ENCODE measurements at places on chromosomes 16 and 17.
A peak's percentile ranks its signal among the peaks of the same experiment; 100 is the strongest.

GRCh38 chr16:48318630-48319029 is 66.6 kb downstream of the SIAH1 start:
- DNase-seq, result no peak

DNA sequence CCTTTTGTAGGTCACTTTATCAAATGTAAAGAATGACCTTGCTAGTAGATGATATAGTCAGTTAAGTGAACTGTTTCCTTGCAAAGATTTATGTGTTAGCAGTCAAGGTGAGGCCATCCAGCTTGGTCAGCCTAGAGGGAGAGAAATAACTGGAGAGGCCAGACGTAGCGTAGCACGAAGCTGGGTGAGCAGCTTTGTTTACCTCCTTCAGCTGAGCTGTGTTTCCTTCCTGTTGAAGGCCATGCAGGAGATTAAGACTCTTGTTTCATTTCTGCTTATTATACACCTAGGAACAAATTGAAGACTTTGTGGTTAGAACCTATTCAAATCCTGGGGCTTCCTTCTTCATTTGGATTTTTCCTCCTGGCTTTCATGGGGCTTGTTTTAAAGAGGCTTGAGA is 267.1 kb downstream of the PHKB start:
- no peak for DNase-seq

DNA sequence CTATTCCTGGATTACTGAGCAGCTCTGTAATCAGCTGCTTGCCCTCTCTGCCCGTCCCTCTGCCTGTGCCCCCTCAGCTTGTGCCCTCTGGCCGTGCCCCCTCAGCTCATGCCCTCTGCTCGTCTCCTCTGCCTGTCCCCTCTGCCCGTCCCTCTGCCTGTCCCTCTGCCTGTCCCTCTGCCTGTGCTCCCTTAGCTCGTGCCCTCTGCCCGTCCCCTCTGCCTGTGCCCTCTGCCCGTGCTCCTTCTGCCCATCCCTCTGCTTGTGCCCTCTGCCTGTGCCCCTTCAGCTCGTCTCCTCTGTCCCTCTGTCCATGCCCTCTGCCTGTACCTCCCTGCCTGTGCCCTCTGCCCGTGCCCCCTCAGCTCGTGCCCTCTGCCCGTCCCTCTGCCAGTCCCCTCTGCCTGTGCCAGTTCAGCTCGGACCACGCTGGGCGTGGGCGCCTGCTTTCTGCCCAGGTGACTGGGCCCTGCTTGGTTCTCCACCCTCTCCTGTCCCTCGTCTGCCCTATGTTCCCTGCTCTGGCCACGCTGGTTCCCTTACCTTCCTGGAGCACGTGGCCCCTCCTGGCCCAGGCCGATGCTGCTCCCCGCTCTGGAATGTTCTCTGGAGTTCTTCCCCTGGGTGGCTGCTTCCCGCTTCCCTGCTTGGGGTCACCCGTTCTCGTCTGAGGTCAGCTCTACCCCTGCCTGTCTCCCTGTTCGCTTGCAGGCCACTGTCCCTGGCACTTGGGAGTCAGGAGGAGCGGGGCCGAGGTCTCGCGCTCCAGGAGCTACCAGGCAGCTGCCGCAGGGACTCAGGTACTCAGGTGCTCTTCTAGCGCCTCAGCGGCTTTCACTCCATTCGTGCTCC is 63.9 kb downstream of the BANP start:
- no peak for DNase-seq

- DNase-seq, result no peak
Measured at GRCh38 chr16:69071036-69071435, 34.4 kb upstream of the HAS3 start.

- DNase-seq, result no peak
Measured at GRCh38 chr17:77814091-77814772, 144.3 kb upstream of the TNRC6C start.

- DNase-seq, result peak; percentile 54
Measured at GRCh38 chr17:3965118-3965800, 1.0 kb upstream of the ATP2A3 start.

DNA sequence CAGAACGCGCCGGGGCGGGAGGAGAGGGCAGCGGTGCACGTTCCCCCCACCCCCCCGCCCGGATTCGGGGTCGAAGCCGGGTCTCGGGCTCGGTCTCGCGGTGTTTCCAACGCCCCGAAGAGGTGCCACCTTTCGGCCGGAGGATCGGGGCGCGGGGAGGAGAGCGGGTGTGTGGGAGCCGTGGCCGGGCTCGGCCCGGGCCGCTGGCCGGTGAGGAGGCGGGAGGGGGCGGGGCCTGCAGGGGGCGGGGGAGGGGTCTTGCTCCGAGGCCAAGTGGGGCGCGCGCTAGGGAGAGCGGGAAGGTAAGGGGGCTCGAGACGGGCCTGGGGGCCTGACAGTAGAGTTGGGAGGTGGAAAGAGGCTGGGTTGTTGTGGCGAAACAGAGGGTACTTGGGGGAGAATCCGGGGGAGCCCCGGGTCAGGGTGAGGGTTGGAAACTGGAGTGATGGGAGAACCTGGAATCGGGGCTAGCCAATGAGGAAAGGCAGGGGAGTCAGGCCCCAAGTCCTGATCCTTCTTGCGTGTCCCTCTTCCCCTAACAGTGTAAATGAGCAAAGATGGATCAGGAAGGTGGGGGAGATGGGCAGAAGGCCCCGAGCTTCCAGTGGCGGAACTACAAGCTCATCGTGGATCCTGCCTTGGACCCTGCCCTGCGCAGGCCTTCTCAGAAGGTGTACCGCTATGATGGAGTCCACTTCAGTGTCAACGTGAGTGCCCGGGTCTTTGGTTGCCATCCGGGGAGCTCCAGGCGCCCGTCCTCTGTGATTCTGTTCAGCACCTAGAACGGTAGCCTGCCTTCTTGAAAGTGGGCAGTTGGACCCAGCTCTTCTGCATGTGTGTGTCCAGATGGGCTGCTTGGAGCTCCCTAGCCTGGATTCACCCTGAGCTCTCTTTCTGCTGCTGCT is 873 bp downstream of the SETD1A start:
- DNase-seq, result peak; percentile 29

GRCh38 chr16:2859686-2860265 is 1.8 kb upstream of the PRSS22 start:
- no peak for DNase-seq

DNA sequence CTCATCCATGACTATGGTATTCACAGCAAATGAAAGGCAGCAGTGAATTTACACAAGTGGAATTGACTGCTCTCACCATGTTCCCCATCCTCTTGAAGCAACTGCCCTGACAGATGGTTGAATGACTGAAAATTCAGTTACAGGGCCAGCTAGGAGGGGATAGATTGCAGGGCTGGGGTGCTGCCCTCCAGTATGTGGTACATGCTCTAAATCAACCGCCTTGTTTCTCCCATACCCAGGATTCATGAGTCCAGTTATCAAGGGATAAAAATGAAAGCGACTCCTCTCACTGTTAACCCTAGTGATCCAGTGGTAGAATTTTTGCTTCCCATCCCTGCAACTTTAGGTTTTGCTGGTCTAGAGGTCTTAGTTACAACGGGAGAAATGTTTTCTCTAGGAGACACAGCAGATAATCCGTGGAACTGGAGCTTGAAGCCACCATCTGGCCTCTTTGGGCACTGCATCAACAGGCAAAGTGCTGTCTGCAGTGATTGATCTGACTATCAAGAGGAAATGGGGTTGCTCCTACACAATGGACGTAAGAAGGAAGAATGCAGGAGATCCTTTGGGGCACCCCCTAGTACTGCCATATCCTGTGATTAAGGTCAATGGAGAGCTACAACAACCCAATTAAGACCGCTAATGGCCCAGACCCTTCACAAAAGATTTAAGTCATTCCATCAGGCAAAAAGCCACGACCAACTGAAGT is 32.0 kb downstream of the SCPEP1 start:
- DNase-seq, result peak; percentile 78

- DNase-seq, result no peak
Measured at GRCh38 chr16:71345031-71345430, 13.5 kb upstream of the CALB2 start.

- peak; percentile 17 for DNase-seq
Measured at GRCh38 chr16:89357055-89357816, 133.1 kb downstream of the ANKRD11 start.

DNA sequence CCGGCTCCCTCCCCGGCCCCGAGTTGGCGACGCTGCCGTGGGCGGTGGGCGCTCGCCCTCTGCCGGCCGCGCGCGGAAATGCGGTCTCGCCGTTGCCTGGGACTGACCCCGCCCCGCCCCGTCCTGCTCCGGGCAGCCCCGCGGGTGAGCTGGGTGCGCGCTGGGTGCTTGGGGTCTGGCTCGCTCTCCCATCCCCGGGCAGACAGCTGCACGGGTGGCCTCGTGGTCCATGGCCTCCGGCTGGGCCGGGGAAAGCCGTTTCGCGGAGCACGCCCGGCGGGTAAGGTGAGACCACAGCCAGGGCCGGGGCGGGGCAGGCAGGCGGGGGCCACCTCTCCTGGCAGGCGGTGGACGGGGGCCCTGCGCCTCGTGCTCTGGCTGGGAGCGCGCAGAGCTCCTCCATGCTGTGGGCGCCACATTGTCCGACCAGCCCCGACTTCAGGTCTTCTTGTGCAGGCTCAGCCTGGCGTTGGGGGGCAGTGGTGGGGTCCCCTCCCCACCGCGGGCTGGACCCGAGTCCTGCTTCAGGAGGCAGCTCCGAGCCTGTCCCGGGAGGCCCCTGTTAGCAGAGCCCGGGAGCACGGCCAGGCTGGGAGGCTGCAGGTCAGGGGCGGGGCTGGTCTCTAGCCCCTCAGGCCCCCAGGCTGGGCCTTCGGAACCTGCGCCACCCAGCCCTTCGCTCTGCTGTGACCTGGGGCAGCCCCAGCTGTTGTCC is 7.0 kb upstream of the C1QTNF8 start:
- peak; percentile 47 for DNase-seq

DNA sequence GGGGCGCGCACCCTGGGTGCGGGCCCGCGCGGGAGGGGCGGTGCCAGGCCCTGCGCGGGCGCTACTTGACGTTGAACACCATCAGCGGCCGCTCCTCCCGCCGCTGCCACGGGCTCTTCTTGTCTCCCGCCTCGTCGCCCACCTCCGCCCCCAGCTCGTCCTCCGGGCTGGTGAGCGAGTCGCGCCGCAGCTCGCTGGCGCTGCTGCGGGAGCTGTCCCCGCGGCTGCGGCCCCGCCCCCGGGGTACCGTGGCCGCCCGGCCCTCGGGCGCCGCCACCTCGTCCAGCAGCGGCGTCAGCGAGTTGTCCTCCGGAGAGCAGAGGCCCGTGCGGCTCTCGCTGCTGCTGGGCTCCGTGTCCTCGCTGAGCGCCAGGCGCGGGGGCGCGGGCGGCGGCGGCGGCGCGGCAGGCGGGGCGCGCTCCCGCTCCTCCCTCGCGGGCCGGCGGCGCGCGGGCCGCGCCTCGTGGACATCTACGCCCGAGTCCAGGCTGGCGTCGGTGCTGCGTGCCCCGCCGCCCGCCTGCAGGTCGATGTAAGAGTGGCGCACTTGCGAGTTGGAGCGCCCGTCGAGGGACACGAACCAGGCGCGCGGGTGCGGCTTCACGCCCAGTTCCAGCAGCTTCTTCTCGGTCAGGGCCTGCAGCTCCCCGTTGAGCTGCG is 8.7 kb downstream of the GRN start:
- DNase-seq, result no peak

GRCh38 chr17:65368341-65368740 is 193.1 kb downstream of the AXIN2 start:
- DNase-seq, result no peak

DNA sequence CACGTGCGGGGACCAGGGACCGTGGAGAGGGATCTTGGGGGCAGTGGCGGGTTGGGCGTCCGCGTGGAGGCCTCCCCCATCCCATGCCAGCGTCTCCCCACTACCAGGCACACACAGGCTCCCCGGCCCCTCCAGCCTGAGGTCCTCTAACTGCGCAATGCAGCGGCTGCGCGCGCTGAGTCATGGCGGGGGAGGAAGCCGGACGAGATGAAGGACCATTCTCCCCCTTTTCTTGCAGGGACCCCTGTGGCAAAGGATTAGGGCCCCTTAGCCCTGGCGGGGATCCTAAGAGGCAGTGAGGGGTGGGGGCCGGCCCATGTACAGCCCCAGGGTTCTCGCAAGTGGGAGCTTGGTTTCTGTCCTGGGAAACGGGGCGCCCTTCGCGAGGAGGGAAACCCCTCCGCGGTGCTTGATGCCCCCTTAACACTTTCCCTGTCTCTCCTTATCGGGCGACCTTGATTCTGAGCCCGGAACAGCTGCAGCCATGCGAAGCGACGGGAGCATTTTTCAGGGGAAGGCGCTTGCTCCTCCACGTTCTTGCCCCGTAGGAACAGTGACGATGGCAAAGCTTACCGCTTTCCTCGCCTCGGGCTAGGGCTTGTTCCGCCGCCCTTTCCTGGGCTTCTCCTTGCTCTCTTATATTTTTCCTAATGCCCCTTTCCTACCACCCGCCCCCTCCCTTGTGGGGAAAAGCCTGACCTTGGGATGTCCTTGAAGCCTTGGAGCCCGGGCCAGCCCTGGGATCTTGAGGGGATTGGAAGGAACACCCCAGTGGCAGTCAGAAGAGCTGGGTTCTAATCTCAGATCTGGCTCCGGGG is 592 bp downstream of the ALDOA start:
- no peak for DNase-seq

- DNase-seq, result no peak
Measured at GRCh38 chr16:83051451-83051850, 424.7 kb downstream of the CDH13 start.

DNA sequence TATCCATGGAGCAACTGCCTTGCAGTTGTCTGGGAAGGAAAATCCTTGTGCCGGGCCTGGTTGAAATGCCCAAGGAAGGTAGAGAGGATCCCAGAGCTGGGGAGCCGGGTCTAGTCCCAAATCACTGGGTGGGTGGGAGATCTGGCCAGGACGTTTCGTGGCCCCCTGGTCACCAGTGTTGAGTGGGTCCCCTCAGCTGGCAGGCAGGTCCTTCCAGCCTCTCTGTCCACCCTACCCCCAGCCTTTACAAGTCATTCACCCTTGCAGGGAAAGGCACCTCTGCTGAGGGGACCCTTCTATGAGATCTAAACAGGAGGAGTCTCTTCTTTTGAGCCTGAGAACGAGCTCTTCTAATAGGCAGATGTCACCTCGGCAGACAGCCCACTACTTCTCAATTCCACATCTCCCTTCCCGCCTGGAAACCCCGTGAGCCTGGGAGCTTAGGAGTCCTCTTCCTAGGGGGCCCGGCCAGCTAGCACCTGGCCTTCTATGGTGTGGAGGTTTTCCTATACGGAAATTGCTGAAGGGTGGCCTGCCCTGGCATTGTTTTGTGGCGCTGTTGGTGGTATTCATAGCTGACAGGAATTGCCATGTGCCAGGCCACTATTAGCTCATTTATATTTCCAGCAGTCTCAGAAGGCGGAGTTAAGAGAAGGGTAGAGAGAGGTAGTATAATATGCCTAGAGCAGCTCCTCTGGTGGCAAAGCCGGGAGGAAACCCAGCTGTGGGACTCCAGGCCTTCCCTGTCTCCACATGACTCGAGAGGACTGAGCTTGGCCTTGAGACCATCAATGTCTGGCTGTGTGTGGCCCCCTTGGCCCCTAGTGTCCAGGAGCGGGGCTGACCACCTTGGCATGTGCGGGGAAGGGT is 13.3 kb downstream of the MPRIP start:
- no peak for DNase-seq

All from PC-3 (cell line).